ENCODE measurements at places on chromosomes 1 and 21. TPM values are rescaled to one million over a fixed set of nuclear protein-coding genes. Genes with fewer than 3 reads are reported as not detected.

GRCh38 chr1:13554798-13555197 lies 28.8 kb upstream of the PDPN start:
- no peaks in the 10 kb centered on the region for H3K36me3 ChIP-seq
- H3K4me3 ChIP-seq, result no peak overlapping the region
- no peak overlapping the region for H3K27ac ChIP-seq
- DNase-seq, result no peak

GRCh38 chr1:174998569-174999215 lies 1.1 kb upstream of the CACYBP start:
- peaks cover 32% of the 10 kb centered on the region for H3K36me3 ChIP-seq
- H3K27ac ChIP-seq, result no peak overlapping the region
- DNase-seq, result peak; percentile 84
- peaks cover 30% of the 10 kb centered on the region for H3K4me1 ChIP-seq

Gene CD5L
- not detected for total RNA-seq

DNA sequence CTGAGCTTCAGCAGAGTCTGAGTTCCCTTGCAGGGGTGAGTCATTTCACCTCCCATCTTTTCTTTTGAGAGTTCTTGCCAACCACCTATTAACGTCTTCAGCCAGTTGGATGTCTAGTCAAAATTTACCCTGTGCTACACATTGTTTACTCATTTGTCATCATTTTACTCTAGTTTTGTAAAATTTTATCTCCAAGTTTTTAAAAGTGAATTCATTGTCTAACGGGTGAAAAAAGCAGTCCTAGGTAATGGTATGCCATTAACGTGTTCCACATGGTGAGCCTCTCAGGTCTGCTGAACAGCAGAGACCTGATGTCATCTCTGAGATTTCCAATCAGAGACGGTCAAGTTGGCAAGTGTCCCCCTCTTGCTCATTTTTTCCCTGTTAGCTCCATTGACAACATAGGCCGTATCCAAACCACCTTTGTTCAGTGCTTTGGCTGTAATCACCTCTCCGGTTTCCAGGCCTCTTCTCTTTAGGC lies 85.4 kb downstream of the TBX15 start:
- no peak overlapping the region for H3K4me3 ChIP-seq
- no peak overlapping the region for H3K27ac ChIP-seq
- no peaks in the 10 kb centered on the region for H3K27me3 ChIP-seq
- no peaks in the 10 kb centered on the region for H3K36me3 ChIP-seq
- H3K4me1 ChIP-seq, result no peaks in the 10 kb centered on the region

Gene PIGR
- total RNA-seq, result 0.07 TPM

DNA sequence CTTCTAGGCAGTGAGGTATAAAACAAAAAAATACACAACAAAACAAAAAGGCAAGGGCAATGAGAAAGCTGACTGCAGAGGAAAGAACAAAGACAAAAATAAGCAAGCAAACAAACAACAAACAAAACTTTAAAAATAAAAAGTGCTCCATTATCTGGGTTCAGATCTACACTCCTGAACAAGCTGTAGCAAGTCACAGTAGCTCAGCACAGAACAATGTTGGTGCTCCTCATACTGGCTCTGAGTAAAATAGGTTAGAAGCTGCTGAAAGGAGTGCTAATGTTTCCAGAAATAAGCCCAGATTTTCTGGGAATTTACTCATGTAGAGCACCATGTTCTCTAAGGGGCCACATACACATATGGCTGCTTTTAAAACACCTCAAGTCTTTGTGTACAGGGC lies 16.6 kb upstream of the DUSP10 start:
- H3K4me3 ChIP-seq, result no peak overlapping the region
- no peaks in the 10 kb centered on the region for H3K27me3 ChIP-seq
- no peak overlapping the region for H3K27ac ChIP-seq
- H3K36me3 ChIP-seq, result peaks cover 15% of the 10 kb centered on the region

GRCh38 chr1:3714284-3714741 lies 37.9 kb upstream of the CCDC27 start:
- no peaks in the 10 kb centered on the region for H3K27me3 ChIP-seq
- no peaks in the 10 kb centered on the region for H3K36me3 ChIP-seq
- DNase-seq, result no peak
- H3K27ac ChIP-seq, result no peak overlapping the region
- no peaks in the 10 kb centered on the region for H3K4me1 ChIP-seq

GRCh38 chr1:53359225-53359933 lies 31.5 kb upstream of the LRP8 start:
- no peak overlapping the region for H3K4me3 ChIP-seq
- peaks cover 3% of the 10 kb centered on the region for H3K36me3 ChIP-seq
- DNase-seq, result no peak
- no peak overlapping the region for H3K27ac ChIP-seq
- H3K4me1 ChIP-seq, result no peaks in the 10 kb centered on the region

- no peaks in the 10 kb centered on the region for H3K36me3 ChIP-seq
- no peak overlapping the region for H3K4me3 ChIP-seq
- peaks cover 7% of the 10 kb centered on the region for H3K27me3 ChIP-seq
- no peaks in the 10 kb centered on the region for H3K4me1 ChIP-seq
- no peak for DNase-seq
- no peak overlapping the region for H3K27ac ChIP-seq
Observed at GRCh38 chr1:110477445-110477957, 26.6 kb downstream of the PROK1 start.

GRCh38 chr1:44696789-44697345 lies 22.4 kb downstream of the ARMH1 start:
- peak overlapping the region; percentile 39 for H3K4me3 ChIP-seq
- H3K27me3 ChIP-seq, result no peaks in the 10 kb centered on the region
- H3K27ac ChIP-seq, result peak overlapping the region; percentile 76
- peaks cover 16% of the 10 kb centered on the region for H3K4me1 ChIP-seq
- DNase-seq, result peak; percentile 76

DNA sequence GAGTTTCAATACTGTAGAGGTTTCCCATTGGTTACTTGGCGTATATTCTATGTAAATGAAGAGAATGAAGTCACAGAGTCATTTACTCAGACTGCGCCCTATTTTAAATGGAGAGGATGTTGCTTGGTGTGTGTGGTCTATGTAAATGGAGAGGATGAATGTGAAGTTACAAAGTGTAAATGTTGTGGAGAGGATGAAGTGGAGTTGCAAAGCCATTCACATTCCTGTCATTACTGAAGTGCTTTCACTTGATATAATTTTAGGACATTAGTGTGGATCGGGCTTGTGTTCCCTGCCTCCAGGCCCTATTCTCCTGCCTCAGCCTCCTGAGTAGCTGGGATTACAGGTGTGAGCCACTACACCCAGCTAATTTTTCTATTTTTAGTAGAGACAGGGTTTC lies 99.4 kb upstream of the CACYBP start:
- H3K4me1 ChIP-seq, result no peaks in the 10 kb centered on the region
- H3K4me3 ChIP-seq, result no peak overlapping the region
- no peak overlapping the region for H3K27ac ChIP-seq
- peaks cover 30% of the 10 kb centered on the region for H3K36me3 ChIP-seq

- no peaks in the 10 kb centered on the region for H3K27me3 ChIP-seq
- H3K4me3 ChIP-seq, result peak within 1 kb of the TSS; percentile 95
- peaks cover 15% of the 10 kb centered on the region for H3K36me3 ChIP-seq
- H3K4me1 ChIP-seq, result peaks cover 42% of the 10 kb centered on the region
- peak; percentile 100 for DNase-seq
Observed at GRCh38 chr1:15847100-15847892, at the start of gene SPEN. Gene SPEN, plus strand, starts transcription at chr1:15847707. Its CDS starts 361 bp downstream, at chr1:15848068.

Gene RGS2
- total RNA-seq, result 5.2 TPM

- no peak overlapping the region for H3K27ac ChIP-seq
- H3K27me3 ChIP-seq, result peaks cover 7% of the 10 kb centered on the region
- H3K4me1 ChIP-seq, result no peaks in the 10 kb centered on the region
- no peaks in the 10 kb centered on the region for H3K36me3 ChIP-seq
Observed at GRCh38 chr21:42636520-42637266, 16.7 kb upstream of the PDE9A start.

Gene KLHL20
- 17.1 TPM for total RNA-seq

Gene TIMM17A
- total RNA-seq, result 122 TPM

DNA sequence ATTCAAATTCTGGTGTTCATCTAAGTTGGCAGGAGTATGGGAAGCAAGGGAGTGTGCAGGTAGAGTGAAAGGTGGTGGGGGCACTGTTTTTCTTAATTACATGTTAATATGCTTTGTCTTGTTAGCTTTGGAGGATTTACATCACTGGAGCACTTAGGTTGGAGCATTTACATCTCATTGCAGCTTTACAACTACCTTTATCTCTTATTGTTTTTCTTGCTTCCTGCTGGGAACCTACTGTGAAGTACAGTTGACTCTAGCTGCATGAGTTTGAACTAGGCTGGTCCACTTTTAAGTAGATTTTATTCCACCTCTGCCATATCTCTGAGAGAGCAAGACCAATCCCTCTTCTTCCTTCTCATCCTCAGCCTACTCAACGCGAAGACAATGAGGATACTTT lies 554.8 kb upstream of the B3GALT2 start:
- H3K4me3 ChIP-seq, result no peak overlapping the region
- no peak overlapping the region for H3K27ac ChIP-seq
- peaks cover 2% of the 10 kb centered on the region for H3K27me3 ChIP-seq
